Osteocyte (in vitro differentiated cells): ENCODE measurements at places on chromosomes 3 and 15. TPM values are rescaled to one million over a fixed set of nuclear protein-coding genes. Genes with fewer than 3 reads are reported as not detected.

Gene ACAN
- 11.6 and 13.2 TPM in 2 replicates for total RNA-seq

Gene ADCY5
- total RNA-seq = 10.6 and 15.3 TPM in 2 replicates

Gene SPINK8
- total RNA-seq = not detected in 2 replicates

DNA sequence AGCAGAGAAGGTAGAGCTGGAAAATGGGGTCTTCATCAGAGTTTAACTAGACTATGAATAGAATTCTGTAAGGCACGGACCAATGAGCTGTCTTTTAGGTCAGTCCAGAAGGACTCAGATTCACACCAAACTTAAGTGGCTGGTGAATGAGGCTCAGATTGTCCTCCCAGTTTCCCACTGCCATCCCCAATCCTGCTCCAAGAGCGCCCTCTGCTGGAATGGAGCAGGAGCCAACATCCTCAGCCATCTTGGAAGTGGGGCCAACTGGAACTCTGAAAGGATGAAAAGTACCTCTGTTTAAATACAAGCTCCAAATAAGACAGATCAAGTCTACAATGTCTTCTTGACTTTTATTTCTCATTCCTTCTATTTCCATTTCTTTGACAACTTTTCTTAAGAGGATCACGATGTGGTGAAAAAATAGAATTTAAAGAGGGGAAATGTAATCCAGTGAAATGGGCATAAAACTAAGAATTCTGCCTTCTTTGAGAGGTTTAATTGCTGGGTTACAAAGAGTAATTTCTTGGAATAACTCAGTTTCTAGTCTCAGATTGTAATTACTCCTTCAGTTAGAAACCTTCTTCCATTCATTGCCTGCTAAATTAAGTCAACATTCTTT is 217.1 kb upstream of the TPRG1 start:
- peak; percentile 94 for DNase-seq

- DNase-seq = no peak
Measured at GRCh38 chr3:187770224-187770623, 25.0 kb upstream of the BCL6 start.

DNA sequence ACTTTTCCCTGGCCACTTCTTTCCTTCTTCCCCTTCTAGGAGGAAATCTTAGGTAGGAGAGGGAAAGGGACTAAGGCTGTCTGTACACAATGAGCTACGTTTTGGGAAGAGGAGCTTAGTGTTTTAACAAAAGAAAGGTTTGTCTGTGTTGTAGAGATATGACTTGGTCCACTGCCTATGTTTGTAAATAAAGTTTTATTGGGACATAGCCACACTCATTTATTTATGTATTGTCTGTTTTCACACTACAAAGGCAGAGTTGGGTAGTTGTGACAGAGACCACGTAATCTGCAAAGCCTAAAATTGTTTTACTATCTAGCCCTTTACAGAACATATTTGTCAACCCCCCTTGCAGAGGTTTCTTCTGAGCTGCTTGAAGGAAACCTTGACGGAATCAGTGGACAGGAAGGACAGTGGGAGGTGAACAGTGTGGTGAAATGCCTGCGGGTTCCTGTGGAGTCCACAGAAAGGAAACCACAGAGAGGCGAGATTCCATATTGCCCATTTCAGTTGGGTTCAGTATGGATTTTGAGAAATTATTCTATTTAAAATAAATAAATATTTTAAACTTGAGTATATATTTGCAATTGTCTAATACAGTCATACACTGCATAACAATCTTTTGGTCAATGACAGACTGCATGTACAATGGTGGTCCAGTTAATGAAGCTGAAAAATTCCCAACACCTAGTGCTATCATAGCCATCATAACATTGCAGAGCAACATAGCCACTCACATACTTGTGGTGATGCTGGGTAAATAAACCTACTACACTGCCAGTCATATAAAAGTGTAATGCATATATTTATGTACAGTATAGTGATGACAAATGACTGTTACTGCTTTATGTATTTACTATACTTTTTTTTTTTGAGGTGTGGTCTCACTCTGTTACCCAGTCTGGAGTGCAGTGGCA is 157.9 kb upstream of the NUDT16 start:
- DNase-seq = no peak

GRCh38 chr3:10911350-10912002 is 81.1 kb upstream of the SLC6A1 start:
- no peak for DNase-seq

GRCh38 chr15:54082836-54083492 is 104.7 kb downstream of the UNC13C start:
- DNase-seq = no peak

DNA sequence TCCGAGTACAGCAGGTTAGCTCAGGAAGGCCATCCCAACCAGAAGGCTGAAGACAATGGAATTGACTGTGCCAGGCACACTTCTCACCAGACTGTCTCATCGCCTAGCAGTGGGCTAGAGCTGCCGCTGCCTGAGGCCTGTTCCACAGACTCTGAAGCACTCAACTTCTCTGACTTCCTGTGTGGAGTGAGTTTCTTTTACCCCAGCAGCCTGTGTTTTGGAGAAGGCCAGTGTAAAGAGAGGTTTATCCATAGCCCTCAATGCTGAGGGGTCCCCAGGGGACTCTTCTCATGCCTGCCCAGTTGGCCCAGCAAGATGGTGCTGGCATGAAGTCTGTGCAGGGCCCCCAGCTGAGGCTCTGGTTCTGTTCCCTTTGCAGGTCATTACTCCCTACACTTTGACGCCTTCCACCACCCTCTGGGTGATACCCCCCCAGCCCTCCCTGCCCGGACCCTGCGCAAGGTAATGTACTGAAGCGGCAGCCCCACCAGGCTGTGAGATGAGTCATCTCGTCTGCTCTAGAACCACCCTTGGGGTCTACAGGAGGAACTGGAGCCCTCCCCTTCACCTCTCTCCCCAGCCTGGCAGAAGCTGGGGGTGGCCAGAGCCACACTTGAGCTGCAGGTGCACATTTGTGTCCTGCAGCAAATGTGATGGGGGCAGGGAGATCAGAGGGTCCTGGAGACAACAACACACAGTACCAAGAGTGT is 5.2 kb upstream of the MANF start:
- no peak for DNase-seq

GRCh38 chr15:93036951-93037819 is 51.8 kb downstream of the RGMA start:
- no peak for DNase-seq
